Stimulated activated CD4-positive, alpha-beta T cell treated with anti-CD3 and anti-CD28 coated beads, TNF-alpha, amount 100 ng/mL, for 4 hours (primary cell): ENCODE measurements at places on chromosomes 3 and 15.

GRCh38 chr15:54681584-54681983 is 515.2 kb downstream of the RSL24D1 start:
- no peak for DNase-seq

DNA sequence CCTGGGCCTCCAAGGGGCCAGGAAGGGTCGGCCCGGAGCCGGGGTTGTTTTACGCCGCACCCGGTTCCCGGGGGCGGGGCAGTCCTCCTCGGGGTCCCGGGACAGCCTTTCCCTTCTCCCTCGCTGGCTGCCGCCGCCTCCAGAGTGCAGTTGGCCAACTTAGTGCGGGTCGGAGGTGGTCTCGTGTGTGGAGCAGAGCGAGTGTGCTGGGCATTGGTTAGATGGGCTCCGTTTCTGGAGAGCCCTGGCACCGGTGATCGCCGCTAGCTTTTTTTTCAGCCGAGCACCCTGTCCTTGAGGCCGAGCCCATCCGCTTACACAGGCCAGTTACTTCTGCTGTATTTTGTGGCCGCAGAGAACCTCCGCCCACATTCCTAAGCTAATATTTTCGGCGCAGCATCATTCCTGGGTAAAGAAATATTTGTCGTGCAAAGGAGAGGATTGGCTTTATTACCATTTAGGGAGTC is 585 bp downstream of the KIF23 start:
- no peak for DNase-seq

DNA sequence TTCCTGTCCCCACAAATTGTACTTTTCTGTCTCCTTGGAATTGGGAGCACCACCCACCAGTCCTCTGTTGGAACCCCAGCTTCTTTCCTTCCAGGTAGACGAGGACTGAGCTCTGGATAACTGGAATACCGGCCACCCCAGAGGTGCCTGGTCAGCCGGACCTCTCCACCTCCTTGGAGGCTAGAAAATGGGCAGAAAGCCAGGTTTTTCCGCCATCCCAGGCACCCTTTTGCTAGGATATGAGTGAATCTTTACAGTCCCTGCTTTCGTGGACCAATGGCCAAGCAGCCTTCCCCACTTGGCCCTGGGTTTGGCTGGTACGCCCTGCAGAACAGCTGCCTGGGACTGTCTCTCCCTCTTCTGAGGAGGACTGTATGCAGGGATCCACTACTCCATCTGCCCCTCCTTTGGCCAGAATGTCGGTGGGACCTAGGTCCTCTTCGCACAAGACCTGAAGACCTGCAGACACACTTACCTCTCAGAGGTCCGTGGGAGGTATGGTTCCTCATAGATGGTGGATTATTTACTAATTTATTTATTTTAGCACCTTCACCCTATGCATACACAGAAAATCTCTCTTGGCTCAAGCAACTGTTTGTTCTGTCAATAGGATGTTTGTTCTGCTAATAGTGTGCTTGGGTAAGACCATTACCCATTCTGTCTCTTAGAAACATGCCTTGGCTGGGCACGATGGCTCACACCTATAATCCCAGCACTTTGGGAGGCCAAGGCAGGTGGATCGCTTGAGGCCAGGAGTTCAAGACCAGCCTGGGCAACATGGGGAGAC is 8.6 kb upstream of the CHAC1 start:
- DNase-seq, result no peak

GRCh38 chr3:156902916-156903315 is 76.8 kb downstream of the LEKR1 start:
- no peak for DNase-seq

DNA sequence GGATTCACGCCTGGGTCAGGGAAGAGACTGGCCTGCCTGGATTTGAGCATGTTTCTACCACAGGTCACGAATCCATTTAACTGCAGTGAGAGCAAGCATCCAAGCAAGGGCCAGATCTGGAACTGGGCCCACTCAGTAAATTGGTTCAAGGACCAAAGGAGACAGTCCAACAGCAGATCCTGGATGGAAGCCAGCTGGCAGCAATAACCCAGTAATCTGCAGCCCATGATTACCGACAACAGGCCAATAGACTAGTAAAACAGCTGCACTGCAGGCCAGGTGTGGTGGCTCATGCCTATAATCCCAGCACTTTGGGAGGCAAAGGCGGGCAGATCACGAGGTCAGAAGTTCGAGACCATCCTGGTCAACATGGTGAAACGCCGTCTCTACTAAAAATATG is 11.8 kb downstream of the SAMD7 start:
- DNase-seq, result no peak

DNA sequence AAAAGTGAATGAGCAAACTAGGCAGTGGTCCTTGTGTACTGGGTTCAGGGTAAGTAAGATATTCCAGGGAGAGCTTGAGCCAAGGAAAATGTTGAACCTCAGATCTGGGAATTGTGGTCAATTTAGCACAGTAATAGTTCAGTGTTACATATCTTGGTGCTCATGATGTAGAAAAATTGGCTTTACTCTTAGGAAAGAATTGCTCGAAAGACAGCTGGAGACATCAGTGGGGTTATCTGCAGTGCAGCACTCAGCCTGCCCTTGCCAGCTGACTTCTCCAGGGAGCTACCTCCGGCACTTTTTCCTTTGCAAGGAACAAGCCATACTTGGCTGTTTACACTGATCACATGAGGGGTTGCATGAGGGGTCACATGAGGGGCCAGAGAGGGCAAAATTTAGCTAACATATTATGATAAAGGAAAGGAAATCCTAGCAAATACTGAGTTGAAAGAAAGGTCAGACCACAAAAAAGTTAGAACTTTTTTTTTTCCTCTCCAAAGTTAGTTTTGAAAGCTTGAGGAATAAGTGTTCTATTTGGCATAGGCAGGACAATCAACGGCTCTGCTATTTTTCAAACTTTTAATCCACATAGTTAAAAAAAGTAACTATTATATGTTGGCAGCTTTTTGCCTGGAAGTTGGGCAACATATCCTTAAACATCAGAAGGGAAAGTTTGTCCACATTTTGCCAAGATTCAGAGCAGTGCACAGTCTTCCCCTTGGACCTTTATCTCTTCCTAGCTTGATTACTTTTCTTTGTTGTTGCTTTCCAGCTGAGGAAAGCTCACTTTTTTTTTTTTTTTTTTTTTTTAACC is 92.4 kb downstream of the COL6A6 start:
- DNase-seq, result no peak

DNA sequence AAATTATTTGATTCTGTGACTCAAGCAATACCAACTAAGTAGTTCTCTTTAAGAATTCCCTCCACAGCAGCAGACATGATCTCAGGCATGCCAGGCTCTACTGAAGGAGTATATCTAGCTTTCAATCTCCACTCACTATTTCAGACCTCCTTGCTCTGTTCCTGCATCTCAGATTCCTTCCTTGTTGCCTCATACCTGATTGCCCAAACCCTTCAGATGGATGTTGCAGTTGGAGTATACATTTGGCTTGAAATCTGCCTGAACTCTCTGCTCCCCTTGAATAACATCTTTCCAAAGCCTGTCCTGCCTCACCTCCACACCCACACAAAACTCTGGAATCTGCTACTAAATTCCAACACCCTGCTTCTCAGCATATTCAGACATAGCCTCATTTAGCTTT is 19.8 kb upstream of the TM4SF4 start:
- no peak for DNase-seq

DNA sequence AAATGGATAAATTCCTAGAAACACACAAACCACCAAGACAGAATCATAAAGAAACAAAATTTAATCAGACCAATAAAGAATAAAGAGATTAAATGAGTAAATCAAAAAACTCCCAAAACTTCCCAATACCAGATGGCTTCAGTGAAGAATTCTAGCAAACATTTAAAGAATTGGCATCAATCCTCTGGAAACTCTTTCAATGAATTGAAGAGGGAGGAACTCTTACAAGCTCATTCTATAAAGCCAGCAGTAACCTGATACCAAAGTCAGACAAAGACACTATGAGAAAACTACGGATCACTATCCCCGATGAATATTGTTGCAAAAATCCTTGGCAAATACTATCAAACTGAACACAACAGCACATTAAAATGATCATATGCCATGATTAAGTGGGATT is 81.9 kb upstream of the SLCO2A1 start:
- DNase-seq, result no peak

- no peak for DNase-seq
Observed at GRCh38 chr15:97096303-97096835, 765.9 kb downstream of the NR2F2 start.

DNA sequence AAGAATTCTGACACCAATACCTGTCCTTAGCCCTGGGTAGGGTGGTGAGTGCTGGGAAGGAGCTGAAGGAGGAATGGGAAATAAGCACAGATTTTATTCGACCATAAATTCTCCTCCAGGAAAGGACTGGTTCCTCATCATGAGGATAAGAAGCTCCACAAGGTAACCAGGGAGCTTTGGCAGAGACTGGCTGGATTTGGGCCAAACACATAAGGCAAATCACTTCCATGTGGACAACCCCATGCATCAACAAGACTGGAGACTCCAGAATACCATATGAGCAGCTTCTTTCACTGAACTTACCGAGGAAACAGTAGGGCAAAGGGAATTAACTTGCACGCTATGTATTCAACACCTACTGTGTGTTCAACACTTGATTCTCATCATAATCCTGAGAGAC is 312.5 kb downstream of the NTRK3 start:
- DNase-seq, result no peak

GRCh38 chr3:66037986-66038369 is 740 bp downstream of the MAGI1 start:
- no peak for DNase-seq

DNA sequence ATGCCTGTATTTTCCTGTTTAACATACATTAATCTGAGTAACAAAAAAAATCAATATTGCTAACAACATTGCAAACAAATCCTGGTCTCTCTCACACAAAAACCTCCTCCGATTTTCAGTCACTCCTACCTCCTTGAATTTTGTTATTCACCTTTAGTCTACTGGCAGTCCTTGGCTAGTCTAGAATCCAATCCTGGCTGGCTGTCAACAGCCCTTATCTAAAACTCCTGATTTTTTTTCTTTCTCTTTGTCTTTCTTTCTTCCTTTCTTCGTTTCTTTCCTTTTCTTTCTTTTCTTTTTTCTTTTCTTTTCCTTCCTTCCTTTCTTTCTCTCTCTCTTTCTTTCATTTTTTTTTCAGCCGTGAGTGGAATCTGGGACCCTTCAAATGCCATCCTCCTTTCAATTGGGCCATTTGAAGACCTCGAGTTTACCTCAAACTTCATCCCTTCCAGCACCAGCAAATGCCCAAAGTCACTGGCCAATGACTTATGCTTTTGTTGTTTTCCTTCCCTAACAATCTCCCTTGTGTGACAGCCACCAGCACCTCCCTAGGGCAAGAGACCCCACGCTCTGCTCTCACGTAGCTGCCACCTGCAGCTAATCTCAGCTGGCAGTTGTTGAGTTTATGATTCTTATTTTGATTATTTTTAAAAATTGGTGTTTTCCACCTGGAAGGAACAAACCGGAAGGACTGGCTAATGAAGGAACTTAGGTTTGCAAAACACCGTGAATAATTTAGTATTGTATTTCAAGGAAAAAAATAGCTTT is 6.8 kb upstream of the ONECUT1 start:
- DNase-seq, result no peak

GRCh38 chr3:55333046-55333445 is 154.1 kb downstream of the WNT5A start:
- DNase-seq, result no peak

- no peak for DNase-seq
Observed at GRCh38 chr15:94526071-94526689, 294.8 kb downstream of the MCTP2 start.

GRCh38 chr3:62557983-62558382 is 184.6 kb upstream of the FEZF2 start:
- no peak for DNase-seq

DNA sequence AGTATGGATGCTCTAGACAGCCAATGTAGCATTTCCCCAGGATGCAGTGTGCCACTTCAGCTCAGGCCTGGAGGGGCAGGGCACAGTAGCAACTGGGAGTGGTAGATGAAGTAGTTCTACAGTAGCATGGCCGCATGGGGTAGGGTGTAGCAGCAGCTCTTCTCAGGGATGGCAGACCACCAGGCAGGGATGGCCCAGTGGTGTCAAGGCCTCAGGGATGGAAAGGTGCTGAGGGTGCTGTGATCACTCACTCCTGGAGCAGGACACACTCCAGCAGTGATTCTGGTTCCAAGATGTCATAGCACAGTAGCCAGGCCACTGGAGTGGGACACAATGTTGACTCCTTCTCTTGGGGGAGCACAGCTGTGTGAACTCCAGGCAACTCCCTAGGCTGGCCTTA is 210.9 kb upstream of the LYSMD4 start:
- DNase-seq, result no peak

GRCh38 chr15:68432441-68433064 is 590 bp upstream of the ITGA11 start:
- no peak for DNase-seq

DNA sequence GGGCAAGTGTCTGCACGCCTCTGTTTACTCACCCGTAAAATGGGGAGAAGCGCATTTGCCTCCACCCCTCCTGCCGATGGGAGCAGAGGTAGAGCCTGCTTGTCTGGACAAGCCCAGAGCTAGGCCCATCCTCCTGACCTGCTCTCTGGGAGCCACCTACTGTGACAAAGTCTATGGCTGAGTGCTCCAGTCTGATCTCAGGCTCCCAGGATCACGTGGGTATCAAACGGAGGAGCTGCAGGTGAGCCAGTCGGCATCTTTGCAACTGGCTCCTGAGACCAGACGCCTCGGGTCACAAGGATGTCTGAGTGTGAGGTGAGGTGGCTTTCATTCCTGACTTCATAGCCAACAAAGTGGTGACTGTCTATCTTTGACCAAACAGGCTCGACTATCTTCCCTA is 2.1 kb upstream of the ALDH1A3 start:
- no peak for DNase-seq

DNA sequence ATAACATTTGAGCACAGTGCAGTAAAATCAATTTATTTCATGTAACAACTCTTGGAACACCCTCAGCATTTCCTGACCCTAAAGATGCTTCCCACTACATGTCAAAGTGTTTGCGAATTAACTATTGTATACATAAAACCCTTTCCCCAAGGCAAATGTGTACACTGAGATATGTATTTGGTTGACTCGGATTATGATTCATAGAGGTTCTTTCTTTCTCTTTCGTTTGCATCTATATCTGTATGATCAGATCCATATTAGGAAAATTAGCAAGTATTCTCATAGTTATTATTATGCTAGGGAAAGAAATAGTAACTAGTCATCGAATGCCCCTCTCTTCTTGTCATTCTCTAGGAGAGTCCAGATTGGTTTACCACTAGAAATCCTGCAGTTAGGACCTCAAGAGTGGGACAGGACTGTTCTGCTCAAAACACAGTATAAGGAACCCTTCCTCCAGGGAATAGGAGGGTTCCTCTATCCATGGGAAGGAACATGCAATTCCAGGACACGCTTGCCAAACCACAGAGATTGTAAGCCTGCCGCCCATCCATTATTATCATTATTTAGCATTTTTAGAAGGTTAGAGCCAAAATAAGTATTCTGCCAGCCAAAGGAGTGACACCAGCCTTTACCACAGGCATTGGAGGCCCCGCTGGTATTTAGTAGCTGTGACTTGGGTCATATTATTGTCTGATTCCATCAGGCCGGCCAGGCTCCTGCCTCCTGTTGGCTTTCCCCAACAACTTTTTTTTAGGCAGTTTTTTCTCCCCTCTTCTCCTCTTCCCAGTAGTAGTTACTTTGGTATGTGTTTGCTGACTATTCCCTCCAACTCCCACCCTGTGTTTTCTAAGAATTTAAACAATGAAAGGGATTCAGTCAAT is 100.7 kb downstream of the GALK2 start:
- DNase-seq, result no peak

GRCh38 chr3:42376344-42376798 is 34.0 kb downstream of the LYZL4 start:
- no peak for DNase-seq
